Skeletal muscle cell (primary cell): ENCODE measurements at places on chromosomes 3 and 15.

- DNase-seq = no peak
Measured at GRCh38 chr15:71231758-71232157, 116.5 kb downstream of the THSD4 start.

DNA sequence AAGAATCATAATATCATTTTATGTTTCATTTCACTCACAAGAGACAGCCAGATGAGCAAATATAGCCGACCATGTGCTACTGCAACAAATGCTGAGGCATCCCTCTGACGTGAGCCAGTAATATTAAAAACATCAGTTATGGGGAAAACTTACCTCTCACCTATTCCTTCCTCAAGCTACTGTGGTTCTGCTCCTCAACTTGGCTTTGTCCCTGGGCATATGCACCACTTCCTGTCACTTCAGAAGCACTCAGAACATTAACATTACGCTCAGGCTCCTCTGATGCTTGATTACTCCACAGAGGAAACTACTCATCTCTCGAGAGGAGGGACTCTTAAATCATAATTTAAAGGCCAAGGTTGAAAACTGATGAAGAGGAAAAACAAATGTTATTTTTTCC, 457.0 kb upstream of the ALCAM start:
- DNase-seq = no peak

DNA sequence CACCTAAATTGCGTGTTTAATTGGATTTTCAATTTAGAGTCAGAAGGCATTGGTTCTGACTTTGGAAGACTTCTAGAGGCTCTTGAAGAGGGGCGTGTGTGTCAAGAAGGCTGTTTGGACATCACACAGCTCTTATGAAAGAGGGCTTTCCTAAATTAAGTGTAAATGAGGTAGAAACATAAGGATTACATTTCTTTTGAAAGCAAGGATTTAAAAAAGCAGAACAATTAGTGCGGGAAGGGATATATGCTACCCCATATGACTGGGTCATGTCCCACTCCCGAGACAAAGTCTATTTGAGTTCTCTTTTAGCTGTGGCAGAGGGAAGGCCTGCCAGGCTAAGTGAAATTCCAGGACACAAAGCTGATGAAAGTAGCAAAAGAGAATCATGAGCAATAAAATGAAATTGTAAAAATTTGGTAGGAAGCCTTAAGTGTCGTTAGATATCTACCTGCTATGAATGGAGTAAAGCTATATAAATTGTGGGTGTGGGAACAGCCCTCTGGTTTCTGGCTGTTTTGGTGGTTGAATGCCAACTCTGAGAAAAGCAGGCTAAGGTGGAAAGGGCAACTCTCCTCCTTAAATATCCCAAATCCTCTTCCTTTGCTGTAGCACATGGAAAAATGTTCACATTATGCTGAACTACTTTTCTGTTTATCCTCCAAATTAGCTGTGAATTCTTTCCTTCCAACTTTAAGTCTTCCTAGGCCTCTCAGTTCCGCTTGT, 100.6 kb upstream of the TSC22D2 start:
- no peak for DNase-seq

DNA sequence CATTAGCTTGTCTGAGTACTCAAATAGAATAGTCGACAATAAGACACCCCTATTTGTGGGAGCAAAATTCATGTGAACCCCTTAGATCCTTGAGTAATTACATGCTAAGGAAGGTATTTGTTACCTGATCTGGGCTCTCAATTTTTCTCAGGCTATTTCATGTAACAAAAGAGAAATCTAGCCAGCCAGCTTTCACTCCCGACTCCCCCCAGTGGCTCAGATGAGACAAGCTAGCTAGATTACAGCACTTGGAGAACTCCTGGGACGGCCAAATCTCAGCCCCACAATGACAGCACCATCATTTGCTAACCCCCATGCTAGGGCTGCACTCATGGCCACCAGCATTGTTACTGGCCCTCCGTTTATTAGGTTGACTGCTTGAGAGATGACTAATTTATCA, 41.3 kb downstream of the GLDN start:
- DNase-seq = no peak

- DNase-seq = peak; percentile 96
Measured at GRCh38 chr3:27431116-27431515, 53.1 kb downstream of the SLC4A7 start.

DNA sequence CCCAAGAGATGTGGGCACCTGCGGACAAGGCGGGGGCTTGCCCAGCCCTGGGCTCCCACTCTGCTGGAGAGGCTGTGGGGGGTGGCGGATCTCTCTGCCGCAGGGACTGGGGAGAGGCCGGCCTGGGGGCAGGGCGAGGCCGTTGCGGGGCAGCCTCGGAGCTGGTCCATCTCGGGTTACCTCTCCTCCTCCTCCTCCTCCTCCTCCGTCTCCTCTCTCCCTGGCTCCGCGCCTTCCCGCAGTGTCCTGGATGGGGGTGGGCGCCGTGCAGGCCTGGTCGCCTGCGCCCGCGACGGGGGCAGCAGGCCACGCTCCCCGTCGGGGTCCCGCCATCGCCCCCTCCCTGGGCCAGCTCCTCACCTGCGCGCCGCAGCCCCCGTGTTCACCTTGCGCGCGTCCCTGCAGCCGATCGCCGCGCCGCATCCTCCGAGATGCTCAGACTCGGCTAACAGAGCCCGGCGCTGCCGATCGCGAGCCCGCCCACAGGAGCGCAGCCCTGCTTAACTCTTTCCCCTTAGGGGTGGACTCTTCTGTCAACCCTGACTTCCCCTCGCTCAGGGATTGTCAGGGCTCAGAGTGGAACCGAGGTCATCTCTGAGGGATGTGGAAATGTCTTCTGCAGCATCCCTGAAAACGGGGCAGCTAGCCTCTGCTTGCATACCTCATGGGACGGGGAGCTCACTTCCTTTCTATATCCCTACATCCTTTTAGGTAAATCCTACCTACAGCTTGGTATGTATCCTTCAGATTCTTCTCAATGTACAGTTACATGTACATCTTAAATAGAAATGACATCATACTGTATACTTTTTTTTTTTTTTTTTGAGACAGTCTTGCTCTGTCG, at the start of gene PRRT3:
Gene PRRT3, minus strand, starts transcription at position 447 of the 844 bp plus-strand sequence. CDS start 2,293 bp downstream, outside the sequence.
- DNase-seq = no peak

DNA sequence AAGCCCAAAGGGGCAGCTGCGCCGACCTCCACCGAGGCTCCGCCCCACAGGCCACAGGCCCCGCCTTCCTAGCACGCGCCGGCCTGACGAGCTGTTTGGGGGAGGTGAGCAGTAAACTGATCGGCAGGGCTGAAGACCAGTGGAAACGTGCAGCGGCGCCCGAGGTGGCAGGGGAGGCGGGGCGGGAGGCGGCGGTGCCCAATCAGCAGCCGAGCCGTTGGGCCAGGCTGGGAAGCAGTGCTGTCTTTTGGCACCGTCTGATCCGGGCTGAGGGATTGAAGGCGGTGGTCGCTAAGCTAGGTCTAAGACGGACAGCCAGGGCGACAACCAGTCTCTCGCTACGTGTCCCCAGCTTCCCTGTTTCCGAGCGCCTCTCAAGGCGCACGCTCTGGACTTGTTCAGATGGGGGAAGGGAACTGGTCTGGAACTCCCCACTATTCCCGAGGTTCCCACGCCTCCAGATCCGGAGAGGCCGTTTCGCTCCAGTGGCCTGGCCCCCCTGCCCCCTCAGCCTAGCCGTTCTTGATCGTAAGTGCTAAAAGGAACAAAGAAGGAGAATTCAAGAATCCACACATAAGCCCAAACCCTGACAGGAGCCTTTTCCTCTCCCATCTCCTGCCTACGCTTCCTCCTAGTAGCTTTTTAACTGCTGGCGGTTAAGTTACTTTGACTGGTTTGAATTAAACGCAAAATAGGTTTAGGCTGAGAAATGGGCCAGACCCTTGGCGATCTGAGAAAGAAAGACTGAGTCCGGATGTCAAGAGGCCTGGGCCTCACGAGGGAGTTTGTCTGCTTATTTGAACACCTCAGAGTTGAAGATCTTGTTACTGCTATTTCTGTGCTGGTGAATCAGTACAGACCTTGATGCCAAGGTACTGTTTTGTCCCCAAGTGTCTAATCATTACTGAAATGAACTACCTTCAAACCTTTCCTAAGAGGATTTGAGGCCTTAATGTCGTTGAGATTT, at the start of gene FMN1:
Gene FMN1, minus strand, starts transcription at position 11 of the 967 bp plus-strand sequence. CDS start 39,800 bp downstream, outside the sequence.
- peak; percentile 74 for DNase-seq

- DNase-seq = no peak
Measured at GRCh38 chr3:105774444-105775180, 94.2 kb downstream of the CBLB start.

DNA sequence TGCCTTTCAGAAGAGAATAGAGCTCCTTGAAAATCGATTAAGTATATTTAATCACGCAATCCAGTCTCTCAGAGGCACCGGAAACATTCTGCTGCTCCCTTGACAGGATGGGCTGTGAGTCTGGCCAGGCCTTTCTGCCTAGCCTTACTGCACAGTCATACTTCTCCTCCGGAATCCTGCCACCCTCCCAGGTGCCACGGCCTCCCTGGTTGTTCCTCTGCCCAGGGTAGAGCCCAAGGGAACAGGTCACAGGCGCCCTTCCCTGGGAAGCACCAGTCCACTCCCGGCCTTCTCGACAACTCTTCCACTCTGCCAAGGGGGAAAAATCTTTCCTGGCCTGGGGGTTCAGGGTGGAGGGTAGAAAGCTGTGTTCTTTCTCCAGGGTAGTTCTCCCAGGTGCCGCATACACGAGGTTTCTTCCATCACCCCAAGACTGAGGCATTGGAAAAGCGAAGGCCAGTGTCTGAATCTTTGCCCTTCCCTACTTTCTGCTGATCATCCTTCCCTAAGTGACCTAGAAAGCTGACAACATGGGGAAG, 17.4 kb upstream of the SYNM start:
- DNase-seq = no peak

GRCh38 chr3:138404121-138404520, 30.3 kb upstream of the ESYT3 start:
- DNase-seq = no peak

- no peak for DNase-seq
Measured at GRCh38 chr3:105822171-105823123, 46.4 kb downstream of the CBLB start.

GRCh38 chr15:64845831-64846595, 4.3 kb downstream of the PLEKHO2 start:
- DNase-seq = no peak

DNA sequence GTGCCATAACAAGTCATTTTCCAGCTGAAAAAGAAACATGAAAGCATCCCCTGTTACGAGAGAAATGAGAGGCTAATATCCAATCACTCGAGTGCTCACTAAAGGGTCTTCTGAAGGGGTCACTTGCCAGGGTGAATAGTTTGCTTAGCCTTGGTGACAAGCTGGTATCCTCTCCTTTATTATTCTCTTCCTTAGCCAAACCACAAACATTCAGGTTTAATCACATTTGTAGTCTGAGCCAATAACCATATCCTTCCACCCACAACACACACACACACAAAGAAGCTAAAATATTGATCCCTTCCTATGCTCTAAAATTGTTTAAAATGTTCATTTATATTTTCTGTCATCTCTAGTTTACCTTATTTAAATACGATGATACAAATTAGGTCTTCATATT, 240.5 kb upstream of the TMCO5A start:
- DNase-seq = no peak

DNA sequence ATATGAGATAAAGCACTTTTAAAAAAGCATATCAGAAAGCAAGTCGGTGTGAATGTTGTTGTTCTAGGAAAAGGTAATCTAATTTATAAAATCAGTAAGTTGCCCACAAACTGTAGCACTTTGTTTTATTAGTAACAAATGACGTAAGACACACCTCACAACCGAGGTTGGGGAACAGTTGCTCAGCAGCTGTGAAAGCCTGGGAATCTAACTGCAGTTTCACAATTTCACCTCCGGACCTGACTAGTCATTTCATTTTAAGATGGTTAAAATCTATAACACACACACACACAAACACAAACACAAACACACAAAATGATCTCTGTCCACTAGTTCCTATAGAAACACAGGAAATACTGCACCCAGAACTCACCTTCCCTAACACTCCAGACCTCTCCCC, 406.7 kb upstream of the NR2F2 start:
- no peak for DNase-seq

GRCh38 chr3:56042326-56042951, 425.8 kb downstream of the ERC2 start:
- DNase-seq = no peak
